ENCODE measurements at places on chromosomes 16 and 17.

GRCh38 chr16:822174-822908 is 21.8 kb upstream of the GNG13 start:
- no peak for DNase-seq

DNA sequence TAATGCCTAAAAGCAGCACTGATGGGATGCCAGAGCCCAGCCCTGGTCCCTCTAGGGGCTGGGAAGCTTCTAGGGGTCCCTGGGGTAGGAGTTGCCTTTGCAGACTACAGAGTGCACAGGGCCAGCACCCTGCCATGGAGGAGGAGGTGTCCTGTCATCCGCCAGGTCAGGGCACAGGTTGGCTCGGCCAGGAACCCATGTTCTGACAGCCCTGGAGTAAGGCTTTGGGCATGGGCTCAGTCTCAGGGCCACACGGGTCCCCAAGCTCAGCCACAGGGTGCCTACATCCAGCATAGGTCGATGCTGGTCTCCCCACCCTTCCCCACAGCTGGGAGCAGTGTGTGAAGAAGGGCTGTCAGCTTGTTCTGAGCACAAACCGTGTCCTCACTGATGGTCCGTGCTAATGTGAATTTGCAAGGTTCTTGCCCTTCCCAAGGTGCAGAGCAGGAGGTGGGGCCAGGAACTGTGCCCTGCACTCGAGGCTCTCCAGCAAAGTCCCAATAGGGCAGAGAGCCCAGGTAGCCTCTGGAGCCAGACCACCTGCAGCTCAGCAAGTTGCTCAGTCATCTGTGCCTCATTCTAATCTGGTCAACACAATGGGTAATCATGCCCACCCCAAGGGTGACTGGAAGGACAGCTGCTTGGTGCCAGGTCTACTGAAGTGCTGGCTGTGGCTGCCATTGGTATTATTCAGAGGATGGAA is 72.8 kb downstream of the AMFR start:
- DNase-seq = no peak

DNA sequence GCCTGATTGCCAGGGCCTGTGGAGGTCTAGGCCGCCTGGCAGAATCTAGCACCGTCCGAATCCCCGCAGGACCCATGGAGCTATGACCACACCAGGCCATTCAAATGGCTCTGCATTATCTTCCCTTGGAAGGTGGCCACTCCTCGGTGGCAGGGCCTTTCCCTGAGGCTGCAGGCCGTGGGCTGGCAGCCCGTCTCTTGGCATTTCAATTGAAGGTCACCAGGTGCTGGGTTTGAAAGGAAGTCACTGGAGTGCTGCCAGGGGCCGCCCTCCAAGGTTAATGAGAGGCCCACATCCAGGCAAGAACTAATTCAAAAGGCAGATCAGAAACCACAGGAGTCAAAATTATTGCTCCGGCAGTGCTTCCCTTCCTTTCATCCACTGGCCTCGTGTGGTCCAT is 27.7 kb upstream of the CACNG5 start:
- no peak for DNase-seq

GRCh38 chr16:12535535-12536411 is 267.9 kb downstream of the CPPED1 start:
- peak; percentile 2 for DNase-seq

DNA sequence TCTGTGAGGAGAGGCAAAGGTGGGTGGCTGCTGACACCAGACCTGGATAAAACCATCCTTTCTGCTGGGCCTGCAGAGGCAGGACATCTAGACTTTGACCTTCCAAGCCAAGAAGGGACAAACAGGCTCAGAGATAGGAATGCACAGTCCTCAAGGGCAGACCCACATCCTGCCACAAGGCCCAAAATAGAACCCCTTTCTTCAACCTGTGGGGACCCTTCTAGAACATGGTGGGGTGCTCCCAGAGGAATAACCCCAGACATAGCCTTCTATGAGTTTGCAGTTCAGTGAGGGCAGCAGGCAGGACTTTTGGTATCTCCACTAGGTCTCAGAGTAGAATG is 3.8 kb upstream of the CBFB start:
- DNase-seq = no peak

- no peak for DNase-seq
Observed at GRCh38 chr17:81842725-81843504, 8.1 kb upstream of the PPP1R27 start.

DNA sequence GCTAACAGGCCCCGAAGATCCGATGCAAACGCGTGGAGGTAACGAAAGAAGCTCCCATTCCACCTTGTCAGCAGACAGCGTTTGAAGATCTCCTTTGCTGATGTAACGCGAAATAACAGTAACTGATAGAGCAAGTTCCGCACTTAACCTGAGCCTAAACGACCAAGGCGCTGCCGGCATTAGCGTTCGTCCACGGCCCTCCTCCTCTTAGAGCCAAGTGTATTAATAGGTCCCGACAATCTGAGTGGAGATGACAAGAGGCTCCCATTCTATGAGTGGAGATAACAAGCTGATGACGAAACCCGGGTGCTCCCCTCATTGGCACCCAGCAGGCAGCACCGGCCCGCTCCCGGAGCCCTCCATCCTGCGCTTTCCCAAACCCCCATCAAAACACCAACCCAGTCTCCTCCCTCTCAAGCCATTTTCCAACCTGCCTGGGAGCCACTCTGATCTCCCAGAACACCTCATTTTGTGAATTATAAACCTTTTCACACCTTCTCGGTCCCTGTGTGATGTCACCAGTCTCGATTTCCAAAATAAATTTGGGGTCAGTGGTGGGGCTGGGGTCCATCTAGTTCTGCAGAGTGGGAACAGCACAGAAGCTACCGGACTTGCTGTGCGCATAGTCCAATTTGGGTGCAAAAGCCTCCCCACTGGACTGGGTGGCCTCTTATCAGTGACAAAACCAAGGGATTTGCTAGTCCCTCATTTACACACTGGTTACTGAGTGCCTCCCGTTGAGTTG is 35.4 kb upstream of the ARL4D start:
- DNase-seq = no peak

- DNase-seq = no peak
Observed at GRCh38 chr17:68437979-68438822, 19.1 kb downstream of the WIPI1 start.

DNA sequence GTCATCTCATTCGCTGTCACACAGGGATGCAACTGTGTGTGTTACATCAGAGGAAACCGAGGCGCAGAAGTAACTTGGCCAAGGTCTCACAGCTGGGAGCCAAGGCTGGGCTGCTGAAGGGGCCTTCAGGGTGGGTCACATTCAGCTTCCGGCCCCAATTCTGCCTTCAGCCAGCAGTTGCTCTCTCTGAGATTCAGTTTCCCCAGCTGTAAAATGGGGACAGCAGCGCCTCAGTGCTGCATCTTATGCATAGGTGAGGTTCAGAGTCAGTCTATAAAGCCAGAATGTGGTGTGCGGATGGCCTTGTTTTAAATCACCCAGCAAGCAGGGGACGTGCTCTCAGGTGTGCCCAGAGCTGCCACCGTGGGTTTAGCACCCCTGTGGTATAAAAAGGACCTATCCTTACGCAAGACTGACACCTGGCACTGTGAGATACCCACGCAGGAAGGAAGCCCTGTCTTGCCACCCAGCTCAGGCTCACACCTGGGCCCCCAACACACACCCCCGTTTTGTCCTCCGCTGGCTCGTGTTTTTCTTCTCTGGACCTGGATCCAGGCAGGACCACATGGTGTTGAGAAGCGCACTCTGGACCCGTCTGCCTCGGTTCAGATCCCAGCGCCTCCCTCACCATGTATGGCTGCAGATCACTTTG is 94.6 kb upstream of the GSE1 start:
- DNase-seq = no peak

- no peak for DNase-seq
Observed at GRCh38 chr16:12188061-12188934, 211.8 kb downstream of the SNX29 start.

GRCh38 chr16:83653785-83654184 is 154.0 kb upstream of the HSBP1 start:
- no peak for DNase-seq

DNA sequence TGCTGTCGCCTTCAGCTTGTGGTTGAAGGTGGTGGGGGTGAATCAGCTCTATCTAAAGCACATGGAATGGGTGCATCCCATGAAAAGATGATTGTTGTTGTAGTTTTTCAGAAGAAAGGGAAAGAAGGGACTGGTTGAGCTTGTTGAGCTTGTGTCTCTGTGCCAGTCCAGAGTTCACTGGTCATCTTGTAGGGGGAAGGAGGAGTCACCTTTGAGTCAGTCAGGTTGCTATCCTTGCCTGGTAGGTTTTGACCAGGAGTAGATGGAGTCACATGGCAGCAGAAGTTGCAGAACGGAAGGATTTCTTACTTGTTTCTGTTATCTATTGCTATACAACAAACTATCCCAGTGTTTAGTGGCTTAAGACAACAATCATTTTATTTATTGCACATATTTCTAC is 73.3 kb downstream of the PLCG2 start:
- DNase-seq = no peak

DNA sequence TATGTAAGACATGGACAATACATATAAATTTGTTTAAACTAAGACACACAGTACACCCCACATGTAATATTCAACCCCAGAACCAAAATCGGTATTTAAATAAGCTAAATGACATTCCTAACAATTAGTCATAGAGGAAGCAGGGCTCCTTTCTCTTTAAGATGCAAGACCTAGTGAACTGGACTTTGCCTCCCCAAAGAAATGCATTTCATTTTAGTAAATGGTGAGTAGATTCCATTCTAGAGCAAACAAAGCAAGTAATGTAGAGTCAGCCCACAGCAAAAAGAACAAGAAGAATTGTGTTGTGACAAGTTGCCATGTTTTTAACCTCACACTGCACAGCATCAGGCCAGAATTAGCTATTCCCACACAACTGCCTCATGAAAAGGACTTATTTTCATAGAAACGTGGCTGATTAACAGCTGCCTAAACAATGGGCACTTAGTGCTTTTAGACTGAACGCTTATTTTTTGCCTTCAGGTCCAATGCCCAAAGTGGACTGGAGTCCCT is 14.4 kb downstream of the DNAJC7 start:
- DNase-seq = no peak

- no peak for DNase-seq
Observed at GRCh38 chr16:77090062-77090461, 100.9 kb upstream of the MON1B start.

- no peak for DNase-seq
Observed at GRCh38 chr16:76268824-76269223, 8.4 kb upstream of the CNTNAP4 start.

DNA sequence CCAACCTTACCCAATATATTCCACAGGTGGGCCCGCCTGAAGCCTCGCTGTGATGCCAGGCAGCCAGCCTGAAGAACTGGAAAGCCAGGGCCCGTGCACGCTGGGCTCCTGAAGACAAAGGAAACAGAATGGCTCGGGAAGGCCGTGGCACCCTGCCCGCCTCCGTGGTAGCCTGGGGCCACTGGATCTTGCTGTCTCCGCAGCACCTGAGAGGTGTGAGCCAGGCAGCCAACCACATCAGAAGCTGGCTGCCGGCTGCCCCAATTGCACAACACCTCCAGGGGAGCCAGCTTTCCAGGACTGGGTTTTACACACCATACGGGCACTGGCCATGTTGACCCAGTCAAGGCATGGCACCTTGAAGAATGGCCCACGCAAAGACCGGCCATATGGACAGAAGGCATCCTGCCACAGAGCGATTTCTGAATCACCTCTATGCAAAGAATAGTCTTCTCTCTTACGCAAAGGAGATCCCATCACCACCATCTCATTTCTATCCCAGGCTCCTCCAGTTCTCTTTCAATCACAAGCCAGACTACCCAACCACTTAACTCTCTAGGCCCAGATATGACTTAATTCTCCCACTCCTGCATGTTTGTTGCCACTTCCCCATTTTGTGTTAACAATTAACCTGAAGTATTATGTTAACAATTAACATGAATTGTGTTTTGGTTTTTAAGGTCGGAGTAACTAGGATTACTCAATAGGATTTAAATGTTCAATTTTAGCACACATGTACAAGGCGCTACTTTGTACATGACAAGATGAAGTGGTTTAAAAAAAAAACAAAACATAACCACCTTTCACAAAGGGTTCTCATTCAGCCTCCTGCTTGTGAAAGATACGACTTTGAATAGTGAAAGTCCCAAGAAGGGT is 32.1 kb downstream of the ZFHX3 start:
- no peak for DNase-seq

DNA sequence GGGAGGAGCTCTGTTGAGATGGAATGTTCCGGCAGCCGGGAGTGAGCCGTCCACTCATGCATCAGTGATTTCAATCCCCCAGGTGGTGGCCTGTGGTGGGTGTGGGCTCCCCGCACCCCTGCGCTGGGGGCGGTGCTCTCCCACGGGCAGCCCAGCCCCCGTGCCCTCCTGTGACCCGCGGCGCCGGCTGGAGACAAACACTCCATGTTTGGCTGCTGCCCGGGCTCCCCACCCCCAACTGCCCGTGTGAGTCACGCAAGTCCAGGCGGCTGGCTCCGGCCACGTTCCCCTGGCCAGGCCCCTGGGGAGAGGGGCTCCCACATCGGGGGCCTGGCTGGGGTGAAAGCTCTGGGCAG is 29.4 kb downstream of the CACNA1H start:
- no peak for DNase-seq

- DNase-seq = no peak
Observed at GRCh38 chr17:37648555-37648954, 5.3 kb upstream of the DDX52 start.

DNA sequence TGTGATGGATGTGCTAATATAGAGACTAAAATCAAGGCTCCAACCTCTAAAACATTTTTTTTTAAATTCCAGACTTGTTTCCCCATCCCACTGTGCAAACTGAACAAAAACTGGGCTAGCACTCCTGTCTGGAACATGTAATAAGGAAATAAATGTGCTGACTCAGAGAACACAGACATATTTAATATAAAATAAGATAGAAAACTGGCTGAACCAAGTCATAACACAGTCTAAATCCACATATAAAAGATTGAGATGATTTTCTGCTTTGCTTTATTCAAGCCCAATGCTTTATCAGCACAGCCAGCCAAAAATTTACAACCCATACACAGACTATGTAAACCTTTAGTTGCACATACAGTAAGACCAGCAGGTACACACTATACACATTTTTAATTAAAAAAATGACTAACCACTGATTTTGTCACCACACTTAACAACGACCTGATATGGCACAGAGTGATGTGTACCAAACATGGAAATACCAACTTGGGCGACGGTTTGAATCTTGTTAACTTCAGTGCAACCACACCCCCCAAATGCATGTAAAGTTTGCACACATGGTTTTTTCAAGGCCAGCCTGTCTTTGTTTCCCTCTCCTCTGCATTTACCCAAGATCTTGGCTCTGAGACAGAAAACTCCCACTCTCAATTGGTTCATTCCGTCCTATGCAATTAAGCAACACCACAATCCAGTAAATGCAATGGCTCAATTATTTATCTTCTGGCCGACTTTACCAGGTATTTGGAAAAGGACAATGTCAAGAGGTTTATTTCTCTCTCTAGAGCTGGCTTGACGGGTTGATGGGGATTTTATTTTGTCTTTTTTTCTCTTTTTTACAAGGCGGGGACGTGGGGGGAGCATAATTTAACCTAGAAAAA is 1.2 kb downstream of the STAT3 start:
- no peak for DNase-seq

GRCh38 chr17:59355702-59356325 is 24.4 kb downstream of the YPEL2 start:
- DNase-seq = no peak

Data from forelimb muscle (tissue), 1 donor.